ENCODE measurements at places on chromosomes 11 and 22. TPM values are rescaled to one million over a fixed set of nuclear protein-coding genes. Genes with fewer than 3 reads are reported as not detected.

OSBPL5 gene
- 99.9 TPM for total RNA-seq

MADD gene
- 74.3 TPM for total RNA-seq

GDPD4 gene
- total RNA-seq: not detected

FAM227A gene
- total RNA-seq: 1.9 TPM

KDM4D gene
- total RNA-seq: 0.54 TPM

ZMAT5 gene
- 11.0 TPM for total RNA-seq

SLC17A6 gene
- total RNA-seq: not detected

FREY1 gene
- total RNA-seq: not detected

NAALAD2 gene
- total RNA-seq: 0.68 TPM
